ENCODE measurements at places on chromosomes 12 and 14.

GRCh38 chr14:35121026-35121886 lies 534 bp downstream of the PPP2R3C start:
- DNase-seq = no peak

GRCh38 chr12:127035011-127035879 lies 1231.7 kb upstream of the TMEM132C start:
- no peak for DNase-seq

DNA sequence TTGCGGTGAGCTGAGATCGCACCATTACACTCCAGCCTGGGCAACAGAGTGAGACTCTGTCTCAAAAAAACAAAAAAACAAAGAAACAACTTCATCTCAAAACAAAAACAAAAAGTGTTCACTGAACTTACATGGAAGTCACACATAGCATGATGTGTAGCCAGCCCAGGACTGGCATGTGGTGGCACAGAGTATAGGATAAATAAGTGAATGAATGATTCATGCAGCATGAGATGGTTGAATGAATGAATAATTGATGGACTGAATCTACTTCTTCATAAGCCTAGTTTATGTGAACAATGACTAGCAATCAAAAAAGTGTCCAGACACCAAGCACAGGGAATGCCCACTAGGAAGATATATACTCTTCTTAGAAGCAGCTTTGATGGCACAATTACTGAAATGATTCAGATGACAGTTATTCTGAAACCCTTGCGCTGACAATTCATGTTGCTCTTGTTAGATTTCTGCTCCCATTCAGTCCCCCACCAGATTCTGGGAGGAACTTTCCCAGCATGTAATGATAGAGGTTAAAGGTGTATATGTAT lies 31.6 kb upstream of the SERPINA6 start:
- DNase-seq = no peak

- DNase-seq = no peak
Observed at GRCh38 chr12:4645023-4645422, 3.8 kb downstream of the AKAP3 start.

- no peak for DNase-seq
Observed at GRCh38 chr12:54734196-54734950, 86.2 kb upstream of the DCD start.

- DNase-seq = no peak
Observed at GRCh38 chr14:103749452-103749851, 33.8 kb downstream of the ZFYVE21 start.

- no peak for DNase-seq
Observed at GRCh38 chr12:68038650-68039049, 49.4 kb downstream of the IFNG-AS1 start.

DNA sequence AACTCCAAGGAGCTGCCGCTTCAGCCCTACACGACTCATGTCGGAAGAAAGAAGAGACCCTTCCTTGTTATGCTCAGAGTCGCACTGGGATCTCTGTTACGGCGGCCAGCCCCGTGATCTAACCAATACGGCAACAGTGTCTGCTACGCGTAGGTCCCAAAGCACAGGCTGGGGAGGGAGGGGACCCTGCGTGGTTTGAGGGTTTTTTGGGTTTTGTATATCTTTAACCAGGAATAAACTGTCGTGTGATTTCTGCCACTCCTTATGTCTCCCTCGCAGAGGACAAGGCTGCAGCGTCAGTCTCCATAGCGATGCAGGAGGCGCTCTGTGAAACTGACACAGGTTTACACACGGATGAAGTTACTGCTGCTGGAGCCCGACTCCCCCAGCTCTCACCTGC lies 60.0 kb upstream of the DIO3 start:
- DNase-seq = no peak

DNA sequence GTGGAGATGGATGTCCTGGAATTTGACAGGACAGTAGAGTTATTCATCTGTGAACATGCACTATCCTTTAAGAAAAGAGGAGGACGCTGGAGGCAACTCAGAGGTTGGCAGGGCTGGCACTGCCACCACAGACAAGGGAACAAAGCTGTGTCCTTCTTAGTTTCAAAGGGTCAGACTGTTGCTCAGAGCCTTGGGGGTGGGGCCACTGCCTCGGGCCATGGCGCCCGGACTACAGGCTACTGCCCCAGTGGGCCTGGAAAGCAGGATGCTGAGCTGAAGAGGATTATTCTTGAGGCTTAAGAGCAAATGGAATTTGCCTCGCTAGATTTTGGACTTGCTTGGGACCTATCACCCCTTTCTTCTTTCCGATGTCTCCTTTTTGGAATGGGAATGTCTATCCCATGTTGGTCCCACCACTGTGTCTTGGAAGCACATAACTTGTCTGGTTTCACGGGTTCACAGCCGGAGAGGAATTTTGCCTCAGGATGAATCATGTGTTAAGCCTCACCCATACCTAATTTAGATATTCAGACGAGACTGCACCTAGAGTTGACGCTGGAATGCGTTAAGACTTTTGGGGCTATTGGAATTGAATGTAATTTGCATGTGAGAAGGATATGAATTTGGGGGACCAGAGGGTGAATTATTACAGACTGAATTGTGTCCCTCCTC lies 114.8 kb upstream of the RFLNA start:
- no peak for DNase-seq

DNA sequence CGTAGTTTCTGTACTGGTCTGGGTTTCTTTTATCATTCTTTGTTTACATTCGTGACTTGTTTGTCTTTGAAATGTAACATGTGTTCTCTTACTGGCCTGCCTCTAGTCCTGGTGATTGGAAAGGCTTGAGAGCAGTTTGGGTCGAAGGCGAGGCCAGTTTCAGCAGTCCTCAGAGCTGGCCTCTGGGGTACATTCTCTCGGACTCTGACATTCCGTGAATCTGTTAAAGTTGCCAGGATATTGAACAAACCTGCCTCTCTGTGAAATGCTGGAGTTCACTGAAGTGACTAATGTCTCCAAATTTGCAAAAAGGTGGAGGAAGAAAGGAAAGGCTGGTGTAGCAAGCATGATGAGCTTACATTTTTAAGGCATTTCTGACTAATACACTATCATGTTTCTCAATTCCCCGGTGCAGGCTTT lies 1.5 kb downstream of the PLEKHA5 start:
- no peak for DNase-seq

DNA sequence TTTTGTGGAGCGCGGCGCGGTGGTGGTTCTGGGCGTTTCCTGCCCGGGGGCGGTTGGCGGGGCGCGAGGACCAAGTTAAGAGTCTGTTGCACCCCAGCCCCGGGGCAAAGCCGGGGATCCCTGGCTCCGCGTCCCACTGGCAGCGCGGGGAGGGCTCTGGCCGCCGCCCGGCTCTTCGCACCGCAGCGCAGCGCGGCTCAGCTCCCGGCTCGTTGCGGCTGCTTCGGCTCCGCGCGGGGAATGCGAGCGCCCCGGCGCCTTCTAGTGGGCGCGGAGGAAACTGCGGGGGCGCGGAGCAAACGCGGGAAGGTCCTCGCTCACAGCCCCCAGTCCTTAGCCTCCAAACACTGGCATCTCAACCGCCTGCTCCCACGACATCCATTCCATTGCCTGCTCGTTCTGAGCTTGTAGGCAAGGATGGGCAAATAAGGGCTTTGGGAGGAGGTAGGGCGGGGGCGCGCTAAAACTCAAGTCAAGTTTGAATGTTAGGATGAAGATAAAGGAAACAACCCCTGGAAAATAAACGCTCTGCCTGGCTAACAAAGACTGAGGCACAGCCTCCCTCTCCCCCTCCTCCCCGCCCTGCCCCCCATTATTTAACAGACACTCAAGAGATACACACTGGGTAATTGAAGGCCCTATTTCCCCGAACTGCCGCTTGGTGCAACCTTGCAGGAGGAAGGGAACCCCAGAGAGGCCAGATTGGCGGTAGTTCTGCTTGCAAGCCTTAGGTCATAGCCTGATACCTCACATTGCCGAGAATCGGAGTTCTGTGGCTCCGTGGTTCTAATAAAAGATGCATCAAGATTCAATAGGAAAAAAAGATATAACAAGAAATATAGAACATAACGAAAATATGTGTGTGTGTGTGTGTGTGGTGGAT lies at the start of gene B4GALNT1:
B4GALNT1 (minus strand) TSS at position 244 of the 883 bp plus-strand sequence. CDS start 1,069 bp downstream, outside the sequence.
- peak; percentile 53 for DNase-seq

- DNase-seq = no peak
Observed at GRCh38 chr14:65224799-65225198, 122.5 kb upstream of the MAX start.

DNA sequence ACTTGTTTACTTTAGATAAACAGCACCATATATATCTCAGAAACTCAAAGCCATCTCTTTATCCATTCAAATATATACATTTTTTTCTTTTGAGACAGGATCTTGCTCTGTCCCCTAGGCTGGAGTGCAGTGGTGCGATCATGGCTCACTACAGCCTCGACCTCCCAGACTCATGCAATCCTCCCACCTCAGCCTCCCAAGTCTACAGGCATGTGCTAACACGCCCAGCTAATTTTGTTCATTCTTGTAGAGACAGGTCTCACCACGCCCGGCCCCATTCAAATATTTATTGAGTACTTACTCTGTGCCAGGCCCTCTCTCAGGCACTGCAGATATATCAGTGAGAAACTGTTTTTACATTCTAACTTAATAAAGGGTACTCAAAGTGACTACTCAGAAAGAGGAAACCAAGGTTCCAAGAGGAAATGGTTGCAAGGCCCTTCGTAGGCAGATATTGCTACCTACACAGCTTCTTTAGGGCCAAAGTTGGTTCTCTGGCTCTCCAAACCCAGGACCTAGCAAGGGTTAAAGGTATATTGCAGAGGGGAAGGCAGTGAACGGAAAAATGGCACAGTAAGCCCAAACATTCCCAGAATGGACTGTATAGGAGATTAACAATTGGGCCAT lies 2.9 kb downstream of the ATXN3 start:
- no peak for DNase-seq

DNA sequence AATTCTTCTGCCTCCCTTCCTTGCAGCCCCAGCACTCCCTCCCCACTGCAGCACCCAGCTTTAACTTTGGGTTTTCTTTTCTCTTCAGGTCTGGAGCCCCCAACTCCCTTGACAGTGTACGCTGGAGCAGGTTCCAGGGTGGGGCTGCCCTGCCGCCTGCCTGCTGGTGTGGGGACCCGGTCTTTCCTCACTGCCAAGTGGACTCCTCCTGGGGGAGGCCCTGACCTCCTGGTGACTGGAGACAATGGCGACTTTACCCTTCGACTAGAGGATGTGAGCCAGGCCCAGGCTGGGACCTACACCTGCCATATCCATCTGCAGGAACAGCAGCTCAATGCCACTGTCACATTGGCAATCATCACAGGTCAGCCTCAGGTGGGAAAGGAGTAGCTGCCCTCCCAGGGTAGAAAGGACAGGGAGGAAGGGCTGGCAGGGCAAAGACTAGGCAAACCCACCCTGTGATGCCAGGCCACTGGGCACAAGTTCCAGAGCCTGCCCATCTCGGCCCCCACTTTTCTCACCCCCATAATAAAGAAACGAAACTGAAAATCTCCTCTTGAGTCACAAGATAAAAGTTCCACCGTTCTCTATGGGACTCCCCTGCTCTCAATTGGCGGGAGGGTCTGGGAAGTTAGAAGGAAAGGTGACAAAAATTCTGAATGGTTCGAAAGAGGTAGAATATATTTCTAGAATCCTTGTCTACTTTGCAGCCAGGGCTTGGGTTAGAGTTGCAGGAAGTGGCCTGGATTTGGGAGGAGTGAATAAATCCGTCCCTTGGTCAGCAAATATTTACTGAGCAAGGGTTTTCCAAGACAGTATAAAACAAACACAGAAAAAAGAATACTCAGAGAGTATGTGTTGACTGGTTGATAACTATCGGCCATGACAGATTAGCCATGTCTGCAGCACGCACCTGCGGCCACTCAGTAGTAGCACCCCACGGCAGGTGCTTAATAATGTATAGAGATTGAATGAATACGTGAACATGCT lies 3.2 kb downstream of the LAG3 start:
- DNase-seq = no peak

DNA sequence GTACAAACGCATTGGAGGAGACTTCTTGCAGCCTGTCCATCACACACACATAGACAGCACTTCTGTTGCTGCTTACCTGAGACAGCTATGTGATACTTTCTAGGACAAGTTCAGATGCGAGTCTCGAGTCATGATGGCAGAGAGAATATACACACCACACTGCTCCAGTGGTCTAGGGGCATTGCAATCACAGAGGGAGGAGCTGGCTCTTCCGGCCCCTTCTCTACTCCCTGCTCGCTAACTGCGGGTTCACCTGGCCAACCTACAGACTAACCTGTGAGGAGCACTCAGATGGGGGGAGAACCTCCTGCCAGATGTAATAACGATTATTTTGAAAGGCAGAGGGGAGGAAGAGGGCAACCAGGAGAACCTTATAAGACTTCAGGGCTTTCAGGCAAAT lies 30.7 kb downstream of the EMP1 start:
- DNase-seq = no peak

DNA sequence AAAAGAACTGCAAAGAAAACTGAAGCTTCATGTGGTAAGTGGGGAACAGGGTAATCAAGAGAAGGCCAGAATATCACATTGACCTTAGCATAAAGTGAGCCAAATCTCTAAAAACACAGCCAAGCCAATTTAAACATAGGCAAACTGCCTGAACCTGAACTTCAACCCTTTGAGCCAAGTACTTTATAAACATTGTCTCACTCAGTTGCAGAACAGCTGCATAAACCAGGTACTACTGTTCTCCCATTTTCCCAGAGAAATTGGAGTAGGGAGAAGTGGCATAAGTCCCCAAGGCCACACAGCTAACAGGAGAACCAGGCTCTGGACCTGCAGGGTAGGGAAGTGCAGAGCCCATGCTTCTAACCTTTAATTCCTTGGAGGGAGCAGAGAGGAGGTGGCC lies 30.4 kb upstream of the FKBP4 start:
- DNase-seq = no peak

GRCh38 chr12:12398026-12398859 lies 41.4 kb downstream of the BORCS5 start:
- DNase-seq = no peak

DNA sequence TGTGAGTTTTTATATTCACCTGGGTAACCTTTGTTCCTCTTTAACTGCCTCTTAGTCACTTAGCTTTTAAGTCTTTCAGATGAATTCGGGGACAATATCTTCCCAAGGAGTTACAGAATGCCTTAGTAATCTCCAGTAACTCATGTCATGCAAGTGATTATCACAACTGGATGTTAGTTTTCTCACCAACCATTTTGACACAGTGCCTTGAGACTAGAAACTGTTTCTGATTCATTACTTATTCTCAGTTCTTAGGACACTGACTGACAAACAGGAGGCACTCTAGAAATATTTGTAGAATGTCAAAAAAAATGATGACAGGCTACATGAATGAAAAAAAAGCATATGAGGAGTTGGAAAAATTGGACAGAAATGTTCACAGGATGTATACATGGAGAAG lies 335.1 kb downstream of the ACSS3 start:
- no peak for DNase-seq

DNA sequence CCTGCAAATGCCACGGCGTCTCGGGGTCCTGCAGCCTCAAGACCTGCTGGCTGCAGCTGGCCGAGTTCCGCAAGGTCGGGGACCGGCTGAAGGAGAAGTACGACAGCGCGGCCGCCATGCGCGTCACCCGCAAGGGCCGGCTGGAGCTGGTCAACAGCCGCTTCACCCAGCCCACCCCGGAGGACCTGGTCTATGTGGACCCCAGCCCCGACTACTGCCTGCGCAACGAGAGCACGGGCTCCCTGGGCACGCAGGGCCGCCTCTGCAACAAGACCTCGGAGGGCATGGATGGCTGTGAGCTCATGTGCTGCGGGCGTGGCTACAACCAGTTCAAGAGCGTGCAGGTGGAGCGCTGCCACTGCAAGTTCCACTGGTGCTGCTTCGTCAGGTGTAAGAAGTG lies 16.8 kb downstream of the WNT5B start:
- DNase-seq = no peak
